ENCODE measurements at places on chromosomes 4 and X.

DNA sequence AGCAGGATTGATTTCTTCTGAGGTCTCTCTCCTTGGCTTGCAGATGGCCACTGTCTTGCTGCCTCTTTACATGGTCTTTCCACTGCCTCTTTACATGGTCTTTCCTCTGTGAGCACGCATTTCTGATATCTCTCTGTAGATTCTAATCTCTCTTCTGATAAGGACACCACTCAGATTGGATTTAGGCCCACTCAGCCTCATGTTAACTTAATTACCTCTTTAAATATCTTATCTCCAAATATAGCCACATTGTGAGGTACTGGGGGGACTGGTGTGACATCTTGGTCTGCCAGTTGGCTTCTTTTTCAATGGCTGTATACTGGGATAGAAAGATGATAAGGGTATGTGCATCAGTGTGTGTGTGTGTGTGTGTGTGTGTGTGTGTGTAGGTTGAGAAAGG lies 153.7 kb downstream of the AWAT2 start:
- ATAC-seq, result no peak

DNA sequence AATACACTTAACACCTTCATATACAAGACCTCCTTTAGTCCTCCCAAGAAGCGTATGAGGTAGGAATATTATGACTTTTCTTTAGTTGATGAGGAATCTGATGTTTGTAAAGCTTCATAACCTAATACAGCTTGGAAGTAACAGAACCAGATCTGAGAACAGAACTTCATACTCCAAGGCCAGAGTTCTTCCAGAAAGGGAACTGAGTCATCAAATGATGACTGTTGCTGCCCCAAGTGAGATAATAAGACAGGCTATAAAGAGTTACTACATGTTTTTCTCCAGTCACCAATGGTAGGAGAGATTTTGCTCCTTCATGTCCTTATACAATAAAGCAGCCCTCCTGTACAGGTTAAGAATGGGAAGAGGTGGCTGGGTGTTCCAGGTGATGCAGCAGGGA lies 74.3 kb upstream of the ANXA3 start:
- ATAC-seq, result no peak

- ATAC-seq, result no peak
These were observed 36.9 kb downstream of the MORC4 start for GRCh38 chrX:106963111-106963510.

- no peak for ATAC-seq
These were observed 53.0 kb downstream of the MSN start for GRCh38 chrX:65720381-65720964.

GRCh38 chr4:177033135-177033534 lies 240.4 kb upstream of the VEGFC start:
- ATAC-seq, result peak; percentile 53

GRCh38 chr4:11469650-11470437 lies 41.1 kb upstream of the HS3ST1 start:
- ATAC-seq, result no peak

GRCh38 chr4:168880072-168880675 lies 129.9 kb downstream of the CBR4 start:
- peak; percentile 45 for ATAC-seq

DNA sequence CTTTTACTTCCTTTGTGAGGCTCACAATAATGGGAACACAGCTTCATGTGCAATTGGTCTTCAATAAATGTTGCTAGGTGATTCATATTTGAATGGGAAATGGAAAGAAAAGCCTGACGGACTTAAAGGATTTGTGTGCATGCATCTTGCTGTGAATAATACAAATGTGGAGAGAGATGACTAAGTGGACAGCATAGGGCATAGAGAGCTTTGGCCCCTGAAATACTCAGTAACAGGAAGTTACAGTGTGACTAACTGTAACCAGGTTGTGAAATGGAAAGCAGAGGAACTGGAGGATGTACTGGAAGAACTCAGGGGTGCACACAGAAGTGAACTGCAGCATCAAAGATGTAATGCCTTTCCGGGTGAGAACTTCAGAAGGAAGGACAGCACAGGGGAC lies 206.7 kb downstream of the MGST2 start:
- peak; percentile 92 for ATAC-seq

- no peak for ATAC-seq
These were observed 330.4 kb downstream of the GBA3 start for GRCh38 chr4:23023121-23023520.

GRCh38 chr4:146957237-146957636 lies 11.6 kb upstream of the TTC29 start:
- no peak for ATAC-seq

GRCh38 chr4:23456864-23457263 lies 433.0 kb downstream of the PPARGC1A start:
- no peak for ATAC-seq

- ATAC-seq, result peak; percentile 82
These were observed 132.1 kb upstream of the PCDH18 start for GRCh38 chr4:137664416-137664815.

DNA sequence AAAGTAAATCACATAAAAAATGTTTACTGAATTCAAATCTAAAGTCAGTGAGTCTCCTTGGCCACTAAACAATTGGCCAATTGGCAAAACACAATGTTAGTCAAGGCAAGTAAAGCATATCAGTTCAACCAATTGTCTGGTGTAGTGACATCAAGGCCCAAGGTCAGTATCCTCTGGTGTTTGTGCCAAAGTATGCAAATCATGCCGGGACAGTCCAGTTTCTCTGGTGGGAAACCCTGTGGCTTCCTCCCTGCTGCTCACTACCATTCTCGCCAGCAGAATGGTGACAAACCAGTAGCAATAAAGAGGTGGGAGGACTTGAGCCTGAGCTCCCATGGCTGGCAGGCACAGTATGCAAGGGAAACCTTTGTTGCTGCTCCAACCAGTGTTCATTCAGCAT lies 314.9 kb upstream of the FGF13 start:
- ATAC-seq, result no peak

DNA sequence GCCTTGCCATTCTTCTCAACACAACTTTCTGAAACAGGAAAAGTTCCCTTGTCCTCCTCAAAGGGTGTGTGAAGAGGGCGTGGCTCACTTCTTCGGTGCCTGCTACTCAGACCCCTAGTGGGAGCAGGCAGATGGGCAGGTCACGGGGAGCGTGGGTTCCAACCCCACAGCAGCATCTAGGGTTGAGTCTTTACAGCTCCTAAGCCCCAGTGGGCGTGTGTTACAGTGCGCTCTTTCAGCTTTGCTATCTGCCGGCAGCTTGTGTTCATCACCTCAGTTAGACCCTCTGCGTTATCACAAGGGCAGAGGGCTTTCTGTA lies 57.5 kb upstream of the KLF3 start:
- no peak for ATAC-seq

DNA sequence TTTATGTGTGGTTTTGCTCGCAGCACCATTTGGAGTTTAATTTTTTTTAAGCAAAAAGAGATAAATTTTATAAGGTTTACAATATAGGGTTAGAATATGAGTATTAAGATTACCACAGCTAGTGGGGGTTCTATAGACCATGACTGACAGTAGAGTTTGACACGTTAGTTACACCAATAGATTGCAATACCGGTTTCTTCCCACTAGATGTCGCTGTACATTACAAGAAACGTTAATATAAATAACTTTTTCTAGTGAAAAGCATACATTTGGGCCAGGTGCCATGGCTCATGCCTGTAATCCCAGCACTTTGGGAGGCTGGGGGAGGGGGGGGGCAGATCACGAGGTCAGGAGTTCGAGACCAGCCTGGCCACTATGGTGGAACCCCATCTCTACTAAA lies 433.6 kb downstream of the MAGEB5 start:
- no peak for ATAC-seq

- ATAC-seq, result no peak
These were observed 6.4 kb downstream of the ZCCHC18 start for GRCh38 chrX:104118765-104119164.

DNA sequence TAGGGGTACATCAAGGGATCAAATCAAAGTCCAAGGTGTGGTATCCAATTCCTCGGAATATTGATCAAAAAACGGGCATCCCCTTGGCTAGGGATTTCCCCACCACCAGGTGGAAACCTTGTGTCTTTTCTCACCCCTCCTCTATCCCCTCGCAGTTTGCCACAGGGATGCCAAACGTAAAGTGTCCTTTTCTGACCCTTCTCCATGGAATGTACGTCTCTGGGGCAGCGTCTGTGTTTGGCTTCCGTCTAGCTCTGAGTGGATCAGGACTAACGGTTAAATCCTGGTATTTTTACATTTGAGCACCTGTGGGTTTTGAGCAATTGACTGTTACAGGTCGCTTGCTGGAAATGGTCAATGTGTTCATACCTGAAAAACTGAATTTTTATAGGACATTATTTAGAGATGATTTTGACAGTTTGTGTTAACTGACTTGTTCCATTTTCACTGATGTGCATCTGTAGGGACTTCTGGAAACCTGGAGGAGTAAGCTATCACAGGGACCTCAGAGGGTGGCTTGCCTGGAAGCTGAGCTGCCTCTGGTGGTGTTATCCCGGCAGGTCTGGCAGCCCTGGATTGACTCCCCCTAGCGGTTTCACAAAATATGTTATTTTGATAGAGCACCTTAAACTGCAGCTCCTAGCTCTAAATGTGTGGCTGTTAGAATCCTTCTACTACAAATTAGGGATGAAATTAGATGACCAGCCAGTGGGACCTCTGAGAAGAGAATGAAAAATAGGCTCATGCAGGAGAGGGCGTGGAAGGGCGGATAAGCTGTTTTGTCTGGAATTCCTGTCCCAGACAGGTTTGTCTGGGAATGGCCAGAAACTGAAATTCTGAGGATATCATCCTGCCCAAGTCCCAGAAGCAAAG lies 8.8 kb upstream of the MGST2 start:
- peak; percentile 97 for ATAC-seq

DNA sequence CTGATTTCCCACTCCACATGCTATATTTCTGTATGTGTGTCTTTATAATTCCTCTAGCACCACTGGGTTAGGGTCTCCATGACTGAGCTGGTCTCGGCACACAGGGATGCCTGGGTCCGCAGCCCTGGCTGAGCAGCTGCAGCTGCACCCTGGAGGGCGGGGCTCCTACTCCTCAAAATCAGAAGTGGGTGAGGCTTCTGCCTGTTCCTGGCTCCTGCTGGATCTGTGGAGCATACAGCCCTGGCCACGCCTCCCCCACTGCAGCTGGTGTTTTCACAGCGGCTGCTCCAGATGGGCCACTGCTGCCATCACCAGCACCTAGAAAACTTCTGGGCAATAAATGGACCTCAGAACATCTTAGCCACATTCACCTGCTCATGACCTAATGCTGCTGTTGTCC lies 30.9 kb downstream of the SPCS3 start:
- no peak for ATAC-seq

DNA sequence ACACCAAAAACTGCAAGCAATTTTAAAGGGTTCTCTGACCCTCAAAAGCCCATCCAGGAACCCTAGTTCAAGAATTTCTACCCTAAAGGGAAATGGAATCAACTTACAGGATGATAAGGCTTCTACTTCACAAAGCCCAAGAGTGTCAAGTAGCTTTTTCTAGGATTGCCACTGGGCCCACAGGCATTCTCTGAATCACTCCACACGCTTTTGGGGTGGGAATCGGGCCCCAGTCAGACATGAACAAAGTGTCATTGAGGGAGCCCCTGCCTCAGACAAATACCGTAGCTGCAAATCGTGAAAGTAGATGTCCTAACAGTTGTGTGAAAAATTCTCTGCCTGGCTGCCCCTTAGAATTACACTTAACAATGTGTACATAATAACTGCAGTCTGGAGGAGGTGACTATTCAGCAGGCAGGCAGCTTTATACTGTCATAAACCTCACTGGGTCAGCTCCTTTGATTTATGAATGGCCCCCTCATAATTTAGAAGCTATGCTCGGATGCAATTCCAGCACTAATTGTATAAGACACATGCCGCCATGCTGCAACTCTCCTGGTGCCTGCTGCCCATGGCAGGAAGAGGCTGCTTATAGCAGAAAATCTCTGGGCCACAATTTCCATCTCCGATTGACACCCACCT lies 36.7 kb downstream of the CHRDL1 start:
- no peak for ATAC-seq

DNA sequence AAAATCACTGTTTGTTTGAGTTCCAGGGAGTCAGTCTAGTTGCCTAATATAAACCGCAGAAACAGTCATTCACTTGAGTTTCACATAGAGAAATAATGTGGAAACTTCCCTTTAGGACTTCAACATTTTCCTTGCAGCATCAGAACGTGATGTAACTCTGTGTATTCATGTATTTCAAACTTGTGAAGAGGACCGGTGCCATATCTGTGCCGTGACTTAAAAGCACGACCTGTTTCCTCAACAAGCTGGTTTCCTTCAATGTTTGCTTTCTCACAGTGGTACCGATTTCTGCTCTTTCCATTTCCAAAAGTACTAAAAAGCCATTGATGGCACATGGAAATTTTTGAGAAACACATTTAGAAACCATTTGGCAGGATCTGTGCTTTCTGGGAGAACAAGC lies 166.6 kb upstream of the RAPGEF2 start:
- no peak for ATAC-seq

- no peak for ATAC-seq
These were observed 227.9 kb upstream of the PITX2 start for GRCh38 chr4:110850461-110851442.

DNA sequence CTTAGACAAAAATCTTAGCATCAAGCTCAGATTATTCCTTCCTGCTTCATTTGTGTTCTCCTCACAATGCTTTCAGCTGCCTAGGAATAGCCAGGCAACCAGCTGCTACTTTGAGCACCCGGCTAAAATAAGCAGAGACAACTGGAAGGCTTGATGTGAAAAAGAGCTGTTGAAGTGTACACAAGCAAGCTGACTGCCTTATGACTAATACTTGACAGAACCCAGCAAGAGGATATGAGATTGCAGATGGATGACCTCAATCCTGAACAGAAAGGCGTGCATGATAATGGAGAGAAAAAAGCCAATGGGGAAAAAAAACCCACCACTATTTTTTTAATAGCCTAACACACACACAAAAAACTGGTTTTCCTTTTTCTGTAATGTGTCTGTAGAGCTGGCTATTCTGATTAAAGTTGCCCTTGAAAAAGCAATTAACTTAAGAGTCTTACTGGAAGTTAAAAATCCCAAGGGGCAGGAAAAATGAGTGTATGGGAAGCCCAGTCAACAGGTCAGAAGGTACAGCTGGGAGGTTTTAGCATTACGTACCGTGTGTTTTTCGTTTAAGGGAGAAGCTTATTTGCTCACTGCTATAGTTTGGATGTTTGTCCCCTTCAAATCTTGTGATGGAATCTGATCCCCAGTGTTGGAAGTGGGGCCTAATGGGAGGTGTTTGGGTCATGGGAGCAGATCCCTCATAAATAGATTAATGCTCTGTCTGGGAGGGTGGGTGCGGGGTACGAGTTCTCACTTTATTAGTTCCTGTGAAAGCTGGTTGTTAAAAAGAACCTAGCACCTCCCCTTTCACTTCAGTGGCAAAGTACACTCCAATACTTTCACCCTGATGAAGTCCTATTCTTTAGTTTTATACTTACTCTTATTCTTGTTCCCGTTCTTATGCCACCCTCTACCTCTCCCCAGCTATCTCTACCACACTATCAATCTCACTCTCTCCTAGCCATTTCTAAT lies 37.1 kb upstream of the HERC6 start:
- peak; percentile 98 for ATAC-seq

DNA sequence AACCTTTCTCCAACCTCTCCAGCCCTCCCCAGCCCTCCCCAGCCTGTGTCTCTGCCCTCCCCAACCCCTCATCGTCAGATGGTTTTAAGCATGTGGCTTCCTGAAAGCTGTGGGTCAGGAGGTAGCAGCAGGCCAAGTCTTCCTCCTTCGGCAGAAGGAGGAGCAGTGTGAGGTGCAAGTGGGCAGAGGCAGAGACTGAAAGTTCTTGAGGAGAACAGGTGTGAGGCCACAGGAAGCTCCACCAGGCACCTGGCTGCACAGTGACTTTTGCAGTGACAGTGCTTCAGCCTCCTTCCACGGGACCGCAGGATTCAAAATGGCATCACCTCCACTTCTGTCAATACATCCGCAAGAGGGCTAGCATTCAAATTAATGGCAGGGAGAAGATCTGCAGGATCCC lies 203.9 kb upstream of the LEF1 start:
- no peak for ATAC-seq
